ENCODE measurements at places on chromosomes 4 and X.
A peak's percentile ranks its signal among the peaks of the same experiment; 100 is the strongest.

GRCh38 chr4:13329963-13330362 is 154.2 kb downstream of the RAB28 start:
- no peak for DNase-seq

DNA sequence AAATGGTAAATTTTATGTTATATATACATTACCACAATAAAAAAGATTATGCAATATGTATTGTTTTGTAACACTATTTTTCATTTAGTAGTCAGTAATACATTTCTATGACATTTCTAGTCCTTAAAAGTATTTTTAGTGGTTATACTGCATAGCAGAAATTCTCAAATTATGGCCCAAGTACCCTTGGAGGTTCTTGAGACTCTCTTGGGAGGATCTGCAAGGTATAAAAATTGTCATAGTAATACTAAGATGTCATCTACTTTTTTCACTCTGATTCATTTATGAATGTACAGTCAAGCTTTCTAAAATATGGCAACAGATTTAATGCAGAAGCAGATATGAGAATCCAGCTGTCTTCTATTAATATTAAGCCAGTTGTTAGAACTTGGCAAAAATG is 138.6 kb upstream of the NAP1L5 start:
- DNase-seq = no peak

- no peak for DNase-seq
Observed at GRCh38 chr4:87005369-87005689, 70.5 kb downstream of the AFF1 start.

DNA sequence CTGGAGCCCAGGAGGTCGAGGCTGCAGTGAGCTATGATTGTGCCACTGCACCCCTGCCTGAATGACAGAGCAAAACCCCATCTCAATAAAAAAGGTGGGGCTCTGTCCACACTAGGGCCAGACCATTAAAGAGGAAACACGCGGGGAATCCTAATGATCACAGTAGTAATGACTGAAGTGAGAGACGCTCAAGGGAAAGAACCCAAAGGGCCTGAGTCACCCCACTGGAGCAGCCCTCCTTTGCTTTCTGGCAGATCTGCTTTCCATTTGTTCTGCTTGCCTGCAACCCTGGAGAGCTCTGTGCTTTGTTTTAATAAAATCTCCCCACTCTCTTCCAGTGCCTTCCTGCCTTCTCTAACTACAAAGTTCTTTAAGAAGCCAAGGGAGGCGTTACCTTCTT is 5.0 kb downstream of the TFDP3 start:
- no peak for DNase-seq

DNA sequence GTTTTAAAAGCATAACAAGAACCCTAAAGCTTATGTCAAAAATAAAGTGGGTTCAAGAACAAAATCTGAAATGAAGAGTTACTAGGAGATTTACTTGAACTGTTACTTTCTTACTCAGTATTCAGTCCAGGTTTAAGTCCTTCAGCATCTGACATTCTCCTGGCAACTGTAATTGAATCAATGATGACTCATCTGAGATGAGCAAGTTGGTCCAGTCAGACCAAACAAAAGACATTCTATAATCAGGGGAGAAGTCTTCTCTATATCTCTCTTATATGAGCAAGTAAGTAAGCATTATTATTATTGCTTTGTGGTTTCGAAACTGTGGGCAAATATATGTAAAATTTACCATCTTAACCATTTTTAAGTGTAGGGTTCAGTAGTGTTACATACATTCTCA is 34.6 kb downstream of the MAP9 start:
- no peak for DNase-seq

DNA sequence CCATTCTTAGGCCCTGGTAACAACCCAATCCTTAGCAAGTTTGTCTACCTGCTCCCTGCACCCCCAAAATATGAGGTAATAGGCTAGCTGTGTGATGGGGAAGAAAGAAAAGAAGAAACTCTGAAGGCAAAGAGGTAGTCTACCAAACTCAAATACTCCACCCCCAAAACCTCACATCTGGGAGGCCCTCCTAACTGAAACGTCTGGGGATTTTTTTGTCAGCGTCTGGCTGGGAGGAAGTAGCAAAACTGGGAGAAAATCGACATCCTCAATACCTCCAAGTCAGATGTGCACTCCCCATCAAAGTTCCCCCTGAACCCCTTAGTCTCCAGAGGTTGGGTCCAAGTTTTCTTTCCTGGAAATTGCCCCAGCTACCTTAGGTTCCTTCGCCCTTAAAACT is 1.0 kb downstream of the LAMP2 start:
- no peak for DNase-seq

GRCh38 chrX:43530837-43531236 is 125.3 kb upstream of the MAOA start:
- DNase-seq = no peak

DNA sequence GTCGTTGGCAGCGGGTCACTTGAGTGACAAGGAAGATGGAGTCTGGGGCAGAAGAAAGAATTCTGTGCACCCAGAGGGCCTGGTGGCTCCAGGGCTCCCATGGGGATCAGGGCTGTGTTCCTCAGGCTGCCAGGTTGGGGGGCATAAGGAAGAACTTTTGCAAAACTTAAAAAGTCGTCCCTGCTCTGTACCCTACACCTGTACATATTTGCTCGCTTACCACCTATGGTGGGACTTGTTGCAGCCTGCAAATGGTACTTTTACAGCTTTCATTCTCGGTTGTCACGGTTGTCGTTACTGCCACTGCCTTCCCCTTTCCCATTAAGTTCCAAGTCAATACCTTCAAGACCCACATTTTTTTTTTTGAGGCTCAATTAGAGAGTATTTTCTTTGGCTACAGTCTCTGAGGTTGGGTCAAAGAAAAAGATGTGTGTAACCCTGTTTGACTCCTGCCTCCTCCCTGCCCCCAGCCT is 9.1 kb downstream of the ARX start:
- DNase-seq = no peak

DNA sequence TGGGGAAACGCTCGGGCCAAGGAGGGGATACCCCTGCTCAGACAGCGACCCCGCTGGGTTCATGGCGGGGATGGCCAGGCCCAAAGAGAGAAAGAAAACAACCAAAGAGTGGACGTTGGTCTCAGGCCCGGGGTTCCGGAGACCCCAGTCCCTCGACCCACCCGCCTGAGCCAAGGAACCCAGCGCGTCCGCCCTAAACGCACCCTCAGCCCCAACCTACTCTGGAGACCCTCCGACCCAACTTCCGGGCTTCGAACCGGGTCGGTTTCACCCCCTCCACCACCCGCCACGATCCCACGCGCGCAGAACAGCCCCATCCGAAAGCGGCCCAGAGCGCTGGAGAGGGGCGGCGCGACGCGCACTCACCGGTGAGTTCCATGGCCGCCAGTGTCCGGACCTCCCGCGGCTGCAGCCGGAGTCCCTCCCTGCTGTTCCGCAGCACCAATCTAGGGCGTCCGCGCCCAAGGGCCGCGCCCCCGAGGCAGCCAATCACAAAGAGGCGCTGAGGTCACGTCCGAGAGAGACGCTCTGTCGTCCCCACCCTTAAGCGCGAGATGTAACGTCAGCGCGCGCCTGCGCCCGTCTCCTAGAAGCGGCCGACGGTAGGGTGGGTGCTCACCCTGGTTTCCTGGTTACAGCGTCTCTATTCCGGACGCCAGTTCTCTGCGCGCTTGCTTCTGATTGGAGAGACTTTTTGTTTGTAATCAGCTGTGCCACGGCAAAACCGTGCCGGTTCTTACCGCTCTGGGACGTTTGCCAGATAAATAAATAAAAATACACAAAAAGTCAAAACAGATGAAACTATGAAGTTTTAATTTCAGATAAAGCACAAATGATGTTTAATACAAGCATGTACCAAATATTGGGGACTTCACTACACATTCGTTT is at the start of gene PIGA:
PIGA (minus strand) TSS at position 389 of the 888 bp plus-strand sequence. CDS start 3,593 bp downstream, outside the sequence.
- peak; percentile 85 for DNase-seq

GRCh38 chr4:128803783-128804182 is 5.7 kb upstream of the JADE1 start:
- no peak for DNase-seq

GRCh38 chr4:113531572-113531971 is 230.0 kb downstream of the CAMK2D start:
- DNase-seq = no peak

DNA sequence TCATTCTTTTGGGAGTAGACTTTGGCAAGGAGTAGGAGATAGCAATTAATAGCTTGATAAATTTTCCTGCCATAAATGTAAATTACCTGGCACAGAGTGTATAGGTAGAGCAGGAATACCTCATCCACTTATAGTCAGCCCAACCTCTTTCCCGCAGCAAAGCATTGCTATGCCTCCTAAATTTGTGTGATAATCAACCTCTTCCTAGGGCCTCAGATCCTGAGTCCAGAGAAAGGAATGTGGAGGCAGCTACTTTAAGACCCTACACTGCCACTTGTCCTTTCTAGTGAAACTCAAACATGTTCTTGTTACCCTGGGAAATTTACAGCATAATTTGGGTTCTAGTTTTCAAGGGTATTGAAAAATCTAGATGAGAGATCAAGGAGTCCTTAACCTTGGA is 919.0 kb downstream of the RAPGEF2 start:
- DNase-seq = no peak

DNA sequence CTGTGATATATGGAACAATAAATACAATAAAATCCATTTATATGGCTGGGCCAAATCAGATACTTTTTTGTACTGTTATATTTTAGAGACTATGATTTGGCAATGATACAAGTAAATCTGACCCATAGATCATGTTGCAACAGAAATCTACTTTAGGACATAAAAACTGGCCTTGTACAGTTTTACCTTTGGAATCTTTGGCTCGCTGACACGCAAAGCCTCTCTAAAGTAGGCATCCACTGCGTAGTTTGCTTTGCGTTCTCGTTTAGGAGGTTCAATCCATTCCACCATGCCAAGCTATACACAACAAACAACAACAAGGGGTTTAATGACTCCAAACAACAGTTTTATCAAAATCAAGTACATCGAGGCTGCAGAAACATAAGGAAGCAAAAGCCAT is 42.4 kb downstream of the SMARCA1 start:
- DNase-seq = no peak

DNA sequence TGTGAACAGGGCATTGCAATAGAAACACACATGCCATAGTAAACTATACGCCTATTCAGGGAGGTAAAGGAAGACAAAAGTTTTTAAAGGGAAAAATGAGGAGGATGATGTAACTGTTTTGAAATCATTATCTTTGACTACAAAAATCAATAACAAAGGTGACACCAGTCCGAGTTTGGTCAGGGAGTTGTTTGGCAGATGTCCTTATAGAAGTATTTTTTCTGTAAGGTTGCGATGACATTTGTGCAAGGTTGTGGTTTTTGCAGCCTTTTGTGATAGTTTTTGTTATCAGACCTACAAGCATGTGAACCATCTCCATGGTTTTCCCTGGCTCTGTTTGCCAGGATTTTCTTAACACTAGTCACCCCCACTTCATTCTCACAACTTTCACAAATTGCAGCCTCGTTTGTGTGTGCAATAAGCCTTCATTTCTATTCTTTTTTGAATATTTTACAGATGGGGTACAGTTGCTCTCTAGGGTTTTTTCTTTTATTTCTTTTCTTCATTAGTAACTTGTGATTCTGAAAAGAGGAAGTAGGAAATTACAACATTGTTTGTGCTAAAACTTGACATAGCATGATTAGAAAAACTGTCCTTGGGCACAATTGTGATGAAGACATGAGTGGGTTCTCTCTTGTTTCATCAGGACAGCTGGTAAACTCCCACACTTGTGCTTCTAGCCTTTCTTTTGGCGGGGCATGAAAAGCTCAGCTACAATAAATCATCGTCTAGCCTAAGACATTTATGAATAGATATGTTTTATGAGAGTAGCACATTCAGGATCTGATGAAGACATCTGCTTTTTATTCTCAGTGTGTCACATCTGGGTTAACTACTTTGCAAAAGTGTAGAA is 60.2 kb upstream of the PNPLA4 start:
- no peak for DNase-seq

GRCh38 chrX:139826065-139827044 is 106.5 kb downstream of the ATP11C start:
- no peak for DNase-seq

DNA sequence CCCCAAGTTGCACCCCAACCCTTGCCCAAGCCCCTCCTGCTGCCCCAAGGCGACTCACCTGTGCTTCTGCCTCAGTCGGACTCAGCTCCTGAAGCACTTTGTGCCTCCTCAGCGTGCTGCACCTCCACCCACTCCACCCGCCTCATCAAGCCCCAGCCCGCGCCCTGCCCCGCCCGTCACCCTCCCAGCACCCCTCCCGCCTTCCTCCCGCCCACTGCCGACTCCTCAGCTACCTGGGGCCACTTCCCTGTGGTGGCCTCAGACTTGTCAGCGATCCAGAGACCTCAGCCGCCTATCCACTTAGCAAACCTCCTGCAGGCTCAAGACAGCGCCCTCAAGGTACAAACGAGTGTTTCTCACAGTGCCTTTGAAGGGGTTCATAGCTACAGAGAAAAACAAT is 19.6 kb upstream of the IQCM start:
- no peak for DNase-seq

DNA sequence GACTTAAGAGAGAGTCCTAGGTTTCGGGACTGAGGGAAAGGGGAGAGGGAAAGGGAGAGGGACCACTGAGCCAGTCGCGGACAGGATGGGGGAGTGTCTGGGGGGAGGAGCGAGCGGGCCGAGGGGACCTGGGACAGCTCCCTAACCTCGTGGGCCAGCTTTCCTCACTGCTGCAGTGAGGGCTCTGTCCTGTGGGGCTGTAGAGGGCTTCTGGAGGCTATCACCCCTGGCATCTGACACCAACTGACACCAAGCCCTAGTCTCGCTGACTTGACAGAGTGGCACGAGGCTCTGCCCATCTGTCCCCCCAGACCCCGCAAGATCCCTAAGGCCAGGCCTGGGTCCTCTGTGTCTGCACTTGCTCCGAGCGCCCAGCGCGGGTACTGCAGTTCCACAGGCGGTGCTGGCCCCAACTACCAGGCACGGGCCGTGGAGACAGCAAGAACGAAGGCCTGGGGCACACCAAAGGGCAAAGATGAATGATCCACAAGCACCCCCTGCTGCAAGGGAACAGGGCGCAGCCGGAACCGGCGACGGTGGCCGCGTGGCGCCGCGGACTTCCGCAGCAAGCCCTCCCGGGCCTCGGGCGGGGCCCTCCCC is 465 bp downstream of the HAUS7 start:
- no peak for DNase-seq

- DNase-seq = no peak
Observed at GRCh38 chrX:96692454-96692853, 7.8 kb downstream of the DIAPH2 start.

DNA sequence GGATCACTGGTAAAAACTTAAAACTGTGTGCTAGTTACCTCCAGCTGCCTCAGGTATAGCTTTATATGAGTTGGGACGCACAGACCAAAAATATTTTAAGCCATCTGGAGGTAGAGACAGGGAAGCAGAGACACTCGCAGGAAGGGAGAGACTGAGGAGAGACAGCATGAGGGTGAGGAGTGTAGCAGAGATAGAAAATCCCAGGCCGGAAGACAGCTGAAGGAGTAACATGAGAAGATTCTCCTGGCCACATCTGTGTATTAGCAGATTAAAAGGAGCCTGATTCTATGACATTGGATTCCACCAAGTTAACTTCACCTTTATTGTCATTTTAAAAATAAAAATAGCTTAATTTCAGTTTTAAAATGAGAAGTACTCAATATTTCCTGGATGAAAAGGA is 84.3 kb downstream of the PDLIM5 start:
- DNase-seq = no peak

- DNase-seq = no peak
Observed at GRCh38 chr4:4888695-4889094, 29.2 kb downstream of the MSX1 start.

- DNase-seq = no peak
Observed at GRCh38 chrX:13495232-13495631, 74.2 kb upstream of the EGFL6 start.
